Upper lobe of left lung (tissue), 6 donors: ENCODE measurements at places on chromosomes 2 and 18. TPM values are rescaled to one million over a fixed set of nuclear protein-coding genes. Genes with fewer than 3 reads are reported as not detected.
A peak's percentile ranks its signal among the peaks of the same experiment; 100 is the strongest.

The MYO5B gene
- total RNA-seq = 73.9 TPM

GRCh38 chr2:167851323-167851860, 396.0 kb downstream of the STK39 start:
- H3K4me3 ChIP-seq = no peak overlapping the region
- no peaks in the 10 kb centered on the region for H3K27me3 ChIP-seq
- no peaks in the 10 kb centered on the region for H3K36me3 ChIP-seq
- no peak overlapping the region for H3K27ac ChIP-seq
- H3K4me1 ChIP-seq = no peaks in the 10 kb centered on the region

The COL5A2 gene
- total RNA-seq = 34.6 TPM

DNA sequence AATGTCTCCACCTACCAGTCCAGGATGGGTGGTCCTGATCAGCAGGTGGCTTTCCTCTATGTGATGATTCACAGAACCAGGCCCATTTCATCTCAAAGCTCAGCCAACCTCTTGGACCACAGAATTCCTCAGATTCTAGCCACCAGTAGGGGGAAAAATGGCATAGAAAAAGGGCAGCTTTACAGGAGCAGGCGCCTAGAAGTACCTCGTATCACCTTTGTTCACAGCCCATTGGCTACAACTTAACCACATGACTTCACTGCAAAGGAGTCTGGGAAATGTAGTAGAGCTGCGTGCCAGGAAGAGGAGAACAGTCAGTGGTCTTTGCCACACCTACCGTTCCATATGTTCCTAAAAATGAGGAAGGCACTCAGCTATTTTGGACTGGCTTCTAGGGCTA, 62.8 kb upstream of the DTNA start:
- no peaks in the 10 kb centered on the region for H3K27me3 ChIP-seq
- H3K27ac ChIP-seq = no peak overlapping the region
- DNase-seq = no peak
- H3K4me3 ChIP-seq = no peak overlapping the region
- peaks cover 3% of the 10 kb centered on the region for H3K4me1 ChIP-seq

- no peaks in the 10 kb centered on the region for H3K36me3 ChIP-seq
- H3K27ac ChIP-seq = no peak overlapping the region
- H3K4me3 ChIP-seq = no peak overlapping the region
- H3K4me1 ChIP-seq = no peaks in the 10 kb centered on the region
- H3K27me3 ChIP-seq = no peaks in the 10 kb centered on the region
Measured at GRCh38 chr2:230636684-230637271, 75.9 kb upstream of the CAB39 start.

The RIT2 gene
- total RNA-seq = not detected

The DRC1 gene
- 4.1 TPM for total RNA-seq

The SERPINB7 gene
- total RNA-seq = not detected

The LYG2 gene
- not detected for total RNA-seq

DNA sequence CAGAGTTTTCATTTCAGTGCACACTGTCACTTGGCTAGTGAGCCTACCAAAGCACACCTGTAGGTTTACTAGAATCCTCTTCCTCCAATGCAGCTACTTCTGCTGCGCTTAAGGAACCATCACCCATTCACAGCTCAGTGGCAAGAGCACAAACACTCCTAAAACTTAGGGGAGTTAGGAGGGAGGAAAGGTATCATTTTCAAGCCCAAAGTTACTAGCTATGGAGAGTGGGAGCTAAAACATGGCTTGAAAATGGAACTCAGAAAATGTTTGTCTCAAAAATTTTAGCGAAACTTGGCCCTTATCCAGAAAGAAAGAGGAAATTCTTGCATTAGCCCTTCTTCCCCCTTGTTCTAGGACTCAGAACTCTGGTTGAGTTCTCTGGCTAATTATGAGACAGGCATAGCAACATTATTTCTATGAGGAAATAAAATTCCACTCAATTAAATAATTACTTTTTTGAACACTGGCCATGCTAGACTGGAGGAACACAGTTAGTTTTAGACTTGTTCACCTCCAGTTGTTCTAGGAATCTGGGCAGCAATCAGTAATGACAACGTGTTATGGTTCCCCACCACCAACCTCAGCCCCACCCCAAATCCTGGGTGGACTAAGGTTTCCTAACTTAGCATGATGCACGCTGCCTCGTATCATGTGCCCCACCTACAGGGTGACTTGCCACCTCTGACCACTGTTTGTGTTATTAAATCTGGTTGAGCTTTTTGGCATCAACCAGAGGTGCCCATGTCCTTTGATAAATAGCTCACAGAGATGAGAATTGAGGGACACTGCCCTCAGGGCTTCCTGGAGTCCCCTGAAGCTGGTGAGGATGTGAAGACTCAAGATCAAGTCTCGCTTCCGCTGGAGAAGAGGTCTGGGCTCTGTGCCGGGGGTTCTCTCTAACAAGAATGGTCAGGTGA, 32.8 kb downstream of the LPIN2 start:
- DNase-seq = peak; percentile 51
- no peaks in the 10 kb centered on the region for H3K27me3 ChIP-seq
- H3K4me3 ChIP-seq = peak overlapping the region; percentile 1
- peaks cover 86% of the 10 kb centered on the region for H3K4me1 ChIP-seq
- H3K36me3 ChIP-seq = no peaks in the 10 kb centered on the region
- H3K27ac ChIP-seq = peak overlapping the region; percentile 84

GRCh38 chr2:217199255-217199630, 339.4 kb upstream of the TNP1 start:
- H3K4me3 ChIP-seq = no peak overlapping the region
- no peak overlapping the region for H3K27ac ChIP-seq
- H3K4me1 ChIP-seq = no peaks in the 10 kb centered on the region

DNA sequence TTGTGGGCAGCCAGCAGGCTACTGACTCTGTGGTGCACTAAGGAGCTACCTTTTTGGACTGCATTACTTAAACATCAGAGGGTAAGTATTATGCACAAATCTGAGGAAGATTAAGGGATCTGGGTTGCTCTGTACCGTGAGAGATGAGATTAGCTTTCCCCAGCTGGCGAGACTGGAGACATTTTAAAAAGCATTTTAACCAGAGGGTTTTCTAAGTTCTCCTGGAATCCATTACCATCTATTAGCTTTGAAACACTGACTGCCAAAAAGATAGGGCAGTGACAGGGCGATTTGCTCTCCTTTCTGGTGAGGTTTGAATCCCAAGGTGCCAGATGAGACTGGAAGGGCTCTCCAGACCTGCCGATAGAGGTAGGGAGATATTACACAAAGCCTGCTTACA, 63.2 kb downstream of the LYPD6 start:
- no peaks in the 10 kb centered on the region for H3K36me3 ChIP-seq
- H3K27ac ChIP-seq = no peak overlapping the region
- no peaks in the 10 kb centered on the region for H3K4me1 ChIP-seq
- no peak for DNase-seq
- H3K27me3 ChIP-seq = no peaks in the 10 kb centered on the region

DNA sequence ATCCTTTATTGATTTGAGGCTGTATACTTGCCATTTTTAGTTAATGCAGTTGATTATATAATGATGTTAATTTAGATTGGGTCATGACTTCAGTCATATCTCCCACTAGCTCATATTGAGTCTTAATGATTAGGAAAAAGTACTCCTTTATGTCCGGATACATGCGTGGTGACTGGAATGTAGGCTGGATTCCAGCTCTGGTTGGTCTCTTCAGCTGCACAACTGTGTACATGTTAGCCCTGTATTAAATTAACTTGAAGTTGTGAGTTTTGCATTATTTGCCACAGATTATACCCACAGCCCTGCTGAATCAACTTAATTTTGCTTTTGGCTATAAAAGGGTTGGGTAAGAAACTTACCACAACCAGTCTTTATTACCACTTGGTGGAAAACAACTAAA, 22.5 kb downstream of the MOB4 start:
- H3K36me3 ChIP-seq = peaks cover 67% of the 10 kb centered on the region
- H3K27ac ChIP-seq = no peak overlapping the region
- peaks cover 3% of the 10 kb centered on the region for H3K4me1 ChIP-seq
- no peak overlapping the region for H3K4me3 ChIP-seq

The MC5R gene
- not detected for total RNA-seq

- no peak for DNase-seq
- H3K4me3 ChIP-seq = no peak overlapping the region
- no peaks in the 10 kb centered on the region for H3K36me3 ChIP-seq
- no peak overlapping the region for H3K27ac ChIP-seq
- no peaks in the 10 kb centered on the region for H3K27me3 ChIP-seq
Measured at GRCh38 chr2:23789012-23789411, 137.9 kb downstream of the ATAD2B start.

The KIAA2012 gene
- total RNA-seq = 0.74 TPM

- no peaks in the 10 kb centered on the region for H3K27me3 ChIP-seq
- no peaks in the 10 kb centered on the region for H3K36me3 ChIP-seq
- H3K4me1 ChIP-seq = no peaks in the 10 kb centered on the region
Measured at GRCh38 chr18:56322406-56322805, 316.0 kb downstream of the TXNL1 start.

The VWA3B gene
- 25.3 TPM for total RNA-seq

The ATP6V1B1 gene
- total RNA-seq = 23.0 TPM

DNA sequence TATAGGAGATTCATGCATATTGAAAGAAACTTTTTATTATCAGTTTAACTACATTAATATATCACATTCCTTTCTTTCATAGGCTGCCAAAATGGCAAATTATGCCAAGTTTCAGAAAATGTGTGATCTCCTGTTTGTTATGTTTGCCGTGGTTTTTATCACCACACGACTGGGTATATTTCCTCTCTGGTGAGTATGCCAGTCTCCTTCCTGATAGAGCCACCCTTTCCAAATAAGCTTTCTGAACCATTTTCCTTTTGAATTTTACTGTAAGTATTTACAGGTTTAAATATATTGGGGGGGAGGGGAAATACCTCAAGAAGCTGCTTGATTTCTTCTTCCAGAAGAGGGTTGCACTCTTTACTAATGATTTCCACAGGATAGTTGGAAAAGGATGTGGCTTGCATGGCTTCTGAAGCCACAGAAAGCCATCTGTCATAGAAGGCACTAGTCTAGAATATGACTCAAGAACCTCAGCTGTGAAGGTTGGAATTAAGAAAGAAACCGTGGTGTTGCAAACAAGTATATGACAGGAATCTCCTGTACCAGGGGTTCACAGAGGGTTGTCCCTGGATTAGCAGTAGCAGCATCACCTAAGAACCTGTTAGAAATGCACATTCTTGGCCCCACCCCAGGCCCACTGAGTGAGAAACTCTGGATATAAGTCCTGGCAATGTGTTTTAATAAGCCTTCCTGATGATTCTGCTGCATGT, 84.5 kb upstream of the NOSTRIN start:
- no peak overlapping the region for H3K4me3 ChIP-seq
- DNase-seq = no peak
- no peaks in the 10 kb centered on the region for H3K36me3 ChIP-seq
- H3K27me3 ChIP-seq = no peaks in the 10 kb centered on the region

- H3K4me1 ChIP-seq = no peaks in the 10 kb centered on the region
- no peak for DNase-seq
- no peaks in the 10 kb centered on the region for H3K36me3 ChIP-seq
- H3K4me3 ChIP-seq = no peak overlapping the region
- no peaks in the 10 kb centered on the region for H3K27me3 ChIP-seq
- no peak overlapping the region for H3K27ac ChIP-seq
Measured at GRCh38 chr18:9994026-9994570, 80.3 kb downstream of the VAPA start.

The ICOS gene
- total RNA-seq = 0.22 TPM

DNA sequence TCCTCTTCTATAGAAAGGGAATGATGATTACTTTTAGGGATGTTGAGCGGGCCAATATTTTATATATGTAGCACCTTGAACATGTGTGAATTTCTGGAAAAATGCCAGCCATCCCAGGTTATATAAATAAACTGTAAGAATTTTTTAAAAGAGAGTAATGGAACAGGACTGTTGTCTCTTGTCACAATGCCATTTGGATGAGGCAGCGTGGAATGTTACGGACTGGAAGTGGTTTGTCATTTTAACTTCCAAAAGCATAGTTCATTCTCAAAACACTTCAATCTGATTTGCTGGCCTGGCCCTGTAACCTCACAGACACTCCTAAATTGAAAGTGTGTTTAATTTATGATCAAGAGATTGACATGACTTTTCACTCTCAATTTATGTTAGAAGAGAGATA, 70.8 kb downstream of the TPGS2 start:
- no peaks in the 10 kb centered on the region for H3K36me3 ChIP-seq
- H3K27me3 ChIP-seq = no peaks in the 10 kb centered on the region
- H3K27ac ChIP-seq = no peak overlapping the region
- no peak overlapping the region for H3K4me3 ChIP-seq

The DSG4 gene
- total RNA-seq = not detected

The ADRA2B gene
- total RNA-seq = 0.24 TPM

The IL36A gene
- total RNA-seq = not detected

DNA sequence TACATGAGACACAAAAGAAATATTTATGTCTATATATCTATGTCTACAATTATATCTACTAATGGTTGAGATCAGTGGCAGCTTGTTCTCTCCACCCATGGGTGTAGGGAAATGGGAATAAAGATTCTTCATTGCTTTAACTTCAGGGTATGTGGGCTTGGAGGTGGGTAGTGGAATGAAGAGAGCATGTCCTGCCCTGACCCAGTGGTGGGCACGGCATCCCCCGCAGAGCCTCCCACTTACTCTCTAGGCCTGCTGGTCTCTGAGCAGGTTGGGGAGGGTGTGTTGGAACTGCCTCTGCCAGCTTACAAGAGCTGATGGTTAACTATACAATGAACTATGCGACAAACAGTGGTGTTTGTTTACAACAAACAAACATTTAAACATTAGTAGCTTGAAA, 152.5 kb upstream of the SKOR2 start:
- H3K27me3 ChIP-seq = no peaks in the 10 kb centered on the region
- no peak overlapping the region for H3K4me3 ChIP-seq
- no peak overlapping the region for H3K27ac ChIP-seq
- DNase-seq = no peak
- no peaks in the 10 kb centered on the region for H3K4me1 ChIP-seq

DNA sequence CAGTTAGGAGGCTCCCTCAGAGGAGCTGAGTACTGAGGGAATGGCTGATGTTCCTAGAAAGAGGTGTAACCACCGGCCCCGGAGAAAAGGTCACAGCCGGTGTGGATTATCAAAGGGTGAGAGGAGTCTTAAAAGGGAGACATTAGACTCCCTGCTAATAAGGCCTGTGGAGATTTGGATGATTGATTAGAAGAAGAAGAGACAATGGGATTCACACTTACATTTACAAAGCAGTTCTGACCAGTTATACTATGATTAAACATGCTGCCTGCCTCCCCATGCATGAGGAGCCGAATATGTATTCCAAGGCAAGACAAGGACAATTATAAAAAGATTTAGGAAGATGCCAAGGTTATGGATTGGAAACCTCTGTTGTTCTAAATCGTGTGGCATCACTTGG, 302.4 kb downstream of the SLC4A3 start:
- no peaks in the 10 kb centered on the region for H3K27me3 ChIP-seq
- H3K27ac ChIP-seq = no peak overlapping the region
- no peak overlapping the region for H3K4me3 ChIP-seq
- H3K4me1 ChIP-seq = no peaks in the 10 kb centered on the region
- DNase-seq = no peak
- no peaks in the 10 kb centered on the region for H3K36me3 ChIP-seq

GRCh38 chr2:224102991-224103390, 63.9 kb upstream of the SERPINE2 start:
- H3K27ac ChIP-seq = no peak overlapping the region
- no peak for DNase-seq
- H3K27me3 ChIP-seq = no peaks in the 10 kb centered on the region
- H3K4me1 ChIP-seq = no peaks in the 10 kb centered on the region
- H3K36me3 ChIP-seq = no peaks in the 10 kb centered on the region

GRCh38 chr2:30231212-30231995, at the start of gene LBH:
Gene LBH (plus strand): TSS chr2:30231534. CDS start chr2:30231739, 205 bp downstream.
- H3K4me3 ChIP-seq = peak within 1 kb of the TSS; percentile 59
- peak; percentile 81 for DNase-seq
- H3K27me3 ChIP-seq = no peaks in the 10 kb centered on the region
- peaks cover 31% of the 10 kb centered on the region for H3K4me1 ChIP-seq
- H3K27ac ChIP-seq = peak within 1 kb of the TSS; percentile 87

GRCh38 chr2:163741435-163741834, 5.6 kb upstream of the FIGN start:
- H3K4me3 ChIP-seq = no peak overlapping the region
- no peaks in the 10 kb centered on the region for H3K36me3 ChIP-seq
- DNase-seq = no peak
